Glutamatergic neuron (in vitro differentiated cells): ENCODE measurements at places on chromosomes 3 and 15.

- DNase-seq = no peak
Measured at GRCh38 chr15:69559440-69560190, 107.0 kb downstream of the RPLP1 start.

- DNase-seq = no peak
Measured at GRCh38 chr15:91541286-91541685, 312.2 kb upstream of the SLCO3A1 start.

- no peak for DNase-seq
Measured at GRCh38 chr3:175149675-175150074, 290.5 kb downstream of the NAALADL2 start.

GRCh38 chr15:81211376-81211775, 14.7 kb downstream of the IL16 start:
- DNase-seq = no peak

- peak; percentile 62 for DNase-seq
Measured at GRCh38 chr15:92683511-92683834, 27.9 kb upstream of the FAM174B start.

GRCh38 chr3:170869645-170870593, at the start of gene RPL22L1:
RPL22L1 (minus strand) TSS chr3:170870195; CDS start chr3:170870167, 28 bp downstream.
- DNase-seq = peak; percentile 93

DNA sequence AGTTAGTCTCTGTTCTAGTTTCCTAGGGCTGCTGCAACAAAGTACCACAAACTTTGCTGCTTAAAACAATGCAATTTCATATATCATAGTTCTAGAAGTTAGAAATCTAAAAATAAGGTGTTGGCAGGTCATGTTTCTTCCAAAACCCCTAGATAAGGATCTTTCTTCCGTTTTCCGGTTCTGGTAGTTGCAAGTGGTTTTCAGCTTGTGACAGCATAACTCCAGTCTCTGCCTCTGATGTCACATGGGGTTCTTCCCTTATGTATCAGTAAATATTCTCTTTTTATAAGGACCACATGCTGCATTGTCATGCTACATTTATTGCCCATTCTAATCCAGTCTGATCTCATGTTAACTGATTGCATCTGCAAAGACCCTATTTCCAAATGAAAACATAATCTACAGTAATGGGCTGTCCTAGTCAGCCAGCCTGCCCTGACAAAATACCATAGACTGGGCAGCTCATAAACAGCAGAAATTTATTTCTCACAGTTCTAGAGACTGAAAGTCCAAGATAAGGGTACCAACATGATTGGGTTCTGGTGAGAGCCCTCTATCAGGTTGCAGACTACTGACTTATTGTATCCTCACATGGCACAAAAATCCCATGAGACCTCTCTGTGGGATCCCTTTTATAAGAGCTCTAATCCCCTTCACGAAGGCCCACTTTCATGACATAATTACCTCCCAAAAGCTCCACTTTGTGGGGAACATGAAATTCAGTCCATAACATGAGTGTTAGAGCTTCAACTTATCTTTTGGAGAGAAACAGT, 642.0 kb upstream of the NAALADL2 start:
- DNase-seq = no peak

DNA sequence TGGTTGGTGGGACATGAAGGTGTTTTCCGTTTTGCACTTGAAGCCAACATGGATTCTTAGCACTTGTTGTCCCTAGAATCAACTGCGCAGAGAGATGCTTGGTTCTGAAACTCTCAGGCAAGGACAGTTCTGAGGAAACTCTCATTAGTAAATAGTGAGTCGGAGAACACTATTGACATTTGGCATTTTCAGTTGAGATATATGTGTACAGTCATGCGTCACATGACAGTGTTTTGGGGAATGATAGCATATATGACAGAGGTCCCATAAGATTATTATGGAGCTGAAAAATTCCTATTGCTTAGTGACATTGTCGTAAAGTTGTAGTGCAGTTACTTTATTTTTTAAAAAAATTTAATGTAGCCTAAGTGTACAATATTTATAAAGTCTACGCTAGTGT, 5.8 kb downstream of the APBA2 start:
- no peak for DNase-seq

GRCh38 chr3:177447938-177448337, 250.7 kb upstream of the TBL1XR1 start:
- no peak for DNase-seq

DNA sequence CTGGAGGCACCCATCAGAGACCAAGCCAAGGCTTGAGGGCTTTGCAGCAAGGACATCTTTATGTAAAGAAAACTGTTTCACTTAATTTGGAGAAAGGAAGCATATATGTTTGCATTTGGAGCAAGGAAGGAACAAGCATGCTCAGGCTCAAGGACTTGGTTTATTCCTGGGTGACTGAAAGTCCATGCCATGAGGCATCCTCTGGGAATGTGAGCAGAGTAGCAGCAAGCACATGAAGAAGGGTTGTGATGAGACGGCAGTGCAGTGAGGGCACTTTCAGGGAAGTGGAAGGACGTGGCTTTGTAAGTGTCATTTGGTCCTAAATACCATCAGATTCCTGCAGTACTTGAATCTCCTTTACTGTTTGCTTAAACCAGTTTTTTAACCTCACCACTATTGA, 26.8 kb downstream of the POLG start:
- no peak for DNase-seq

GRCh38 chr3:186825294-186825821, 17.2 kb upstream of the ADIPOQ start:
- peak; percentile 56 for DNase-seq

GRCh38 chr3:142858043-142858442, 30.8 kb downstream of the PCOLCE2 start:
- DNase-seq = no peak

- DNase-seq = no peak
Measured at GRCh38 chr3:5013021-5013906, 34.0 kb downstream of the BHLHE40 start.

DNA sequence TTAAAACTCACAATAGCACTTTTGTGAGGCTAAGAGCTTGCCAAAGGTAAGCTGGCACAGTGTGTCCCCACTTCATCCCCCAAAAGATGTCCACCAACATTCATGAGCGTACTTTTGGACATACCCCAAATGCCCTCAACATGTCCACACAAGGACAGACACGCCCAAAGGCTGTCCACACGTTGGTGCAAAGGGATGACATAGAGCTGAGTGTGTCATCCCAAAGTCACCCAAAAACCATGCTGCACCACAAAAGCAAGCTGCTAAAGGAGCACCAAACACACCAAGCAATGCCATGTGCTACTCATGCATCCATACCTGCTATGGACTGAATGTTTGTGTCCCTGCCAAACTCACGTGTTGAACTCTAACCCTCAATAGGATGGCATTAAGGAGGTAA, 57.9 kb downstream of the KLF13 start:
- DNase-seq = no peak

- DNase-seq = peak; percentile 97
Measured at GRCh38 chr15:81914734-81915256, 131.0 kb downstream of the MEX3B start.

DNA sequence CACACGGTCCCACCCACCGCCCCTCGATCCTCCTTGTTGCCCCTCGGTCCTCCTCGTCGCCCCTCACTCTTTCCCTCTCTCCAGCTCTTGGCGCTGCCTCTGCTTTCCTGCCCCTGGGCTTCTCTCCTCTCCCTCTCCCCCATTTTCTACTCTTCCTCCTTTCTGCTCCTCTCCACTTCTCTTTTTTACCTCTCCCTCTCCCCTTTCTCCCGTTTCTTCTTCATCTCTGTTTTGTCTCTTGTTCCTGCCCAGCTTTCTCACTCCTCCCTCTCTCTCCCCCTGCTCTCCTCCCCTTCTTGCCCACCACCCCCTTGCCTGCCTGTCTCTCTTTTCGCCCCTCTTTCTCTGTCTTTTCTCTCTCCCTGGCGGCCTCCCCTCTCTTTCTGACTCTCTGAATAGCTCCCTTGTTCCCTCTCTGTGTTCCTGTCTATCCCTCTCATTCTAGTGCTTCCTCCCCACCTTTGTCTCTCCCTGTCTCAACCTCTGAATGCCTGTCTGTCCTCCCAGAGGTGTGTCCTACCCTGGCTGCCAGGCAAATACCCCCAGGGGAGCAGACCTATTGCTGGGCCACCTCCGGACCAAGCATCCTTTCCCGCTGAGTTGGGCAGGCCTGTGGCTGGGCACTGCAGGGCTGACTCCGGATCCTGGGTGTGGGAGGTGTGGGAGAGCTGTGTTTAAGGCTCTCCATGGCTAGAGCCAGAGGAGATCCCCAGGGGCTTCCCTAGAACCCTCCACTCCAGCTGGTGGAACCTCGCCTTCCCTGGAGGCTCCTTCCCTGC, 41.0 kb downstream of the EPHB3 start:
- DNase-seq = no peak

GRCh38 chr3:140500473-140500872, 177.4 kb upstream of the TRIM42 start:
- DNase-seq = no peak

- DNase-seq = no peak
Measured at GRCh38 chr3:147415286-147415685, 6.1 kb downstream of the ZIC1 start.

DNA sequence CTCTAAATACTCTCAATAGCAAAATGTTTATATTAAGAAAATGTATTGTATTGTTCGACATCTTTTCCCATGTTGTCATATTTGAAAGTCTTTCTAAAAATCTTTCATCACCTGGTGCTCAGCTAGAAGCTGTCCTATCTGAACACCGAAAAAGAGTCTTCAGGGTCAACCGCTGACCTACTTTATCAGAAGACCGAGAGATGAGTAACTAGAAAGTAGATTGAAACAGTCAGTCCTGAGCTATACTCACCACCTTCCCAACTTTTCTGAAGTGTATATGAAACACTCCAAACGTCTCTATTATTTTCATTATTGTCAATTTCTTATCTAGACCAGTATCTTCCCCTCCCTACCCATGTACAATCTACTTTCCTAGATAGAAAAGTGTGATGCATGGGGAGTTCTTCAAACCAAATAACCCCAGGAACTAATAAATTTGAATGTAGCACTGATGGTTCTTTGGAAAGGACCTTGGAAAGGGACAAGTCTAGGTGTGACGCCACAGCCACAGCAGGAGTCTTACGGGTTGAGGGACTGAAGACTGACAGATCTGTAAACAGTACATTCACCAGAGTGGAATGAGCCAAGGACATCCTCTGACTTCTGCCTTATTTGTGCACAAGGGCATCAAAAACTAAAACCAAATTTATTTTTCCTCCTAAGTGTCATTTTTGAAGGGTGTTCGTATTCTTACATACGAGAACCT, 58.6 kb downstream of the TMOD3 start:
- no peak for DNase-seq

- DNase-seq = no peak
Measured at GRCh38 chr3:30418443-30418842, 188.0 kb upstream of the TGFBR2 start.

DNA sequence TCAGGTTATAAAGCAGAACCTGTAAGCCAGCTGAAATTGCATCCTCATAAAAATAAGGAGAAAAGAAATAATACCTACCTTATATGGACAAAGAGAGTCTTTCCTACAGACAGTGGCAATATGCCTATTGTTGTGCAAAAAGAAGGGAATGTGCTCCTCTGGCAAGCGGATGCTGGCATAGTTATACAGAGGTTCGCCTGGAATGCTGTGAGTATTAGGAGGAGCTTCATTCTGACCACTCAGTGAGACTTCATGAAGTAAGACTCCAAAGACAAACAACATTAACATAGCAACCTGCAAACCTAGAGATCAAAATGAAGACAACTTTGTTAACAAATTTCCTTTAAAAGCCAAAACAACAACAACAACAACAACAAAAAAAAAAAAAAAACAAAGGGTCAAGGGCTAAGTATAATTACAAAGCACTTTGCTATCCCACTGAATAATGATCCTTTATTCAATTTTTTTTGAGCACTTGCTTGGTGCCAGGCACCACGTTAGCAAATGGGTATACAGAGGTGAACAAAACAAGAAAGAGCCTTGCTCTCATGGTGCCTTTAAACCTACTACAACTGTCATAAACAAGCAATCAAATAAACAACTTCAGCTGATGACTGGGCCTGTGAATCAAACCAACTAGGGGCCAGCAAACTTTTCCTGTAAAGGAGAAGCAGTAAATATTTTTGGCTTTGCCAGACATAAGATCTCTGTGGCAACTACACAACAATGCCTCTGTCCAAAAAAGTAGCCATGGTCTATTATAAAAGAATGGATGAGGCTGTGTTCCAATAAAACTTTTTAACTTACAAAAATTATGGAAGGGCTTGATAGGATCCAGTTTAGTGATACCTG, 3.7 kb downstream of the EOGT start:
- no peak for DNase-seq

DNA sequence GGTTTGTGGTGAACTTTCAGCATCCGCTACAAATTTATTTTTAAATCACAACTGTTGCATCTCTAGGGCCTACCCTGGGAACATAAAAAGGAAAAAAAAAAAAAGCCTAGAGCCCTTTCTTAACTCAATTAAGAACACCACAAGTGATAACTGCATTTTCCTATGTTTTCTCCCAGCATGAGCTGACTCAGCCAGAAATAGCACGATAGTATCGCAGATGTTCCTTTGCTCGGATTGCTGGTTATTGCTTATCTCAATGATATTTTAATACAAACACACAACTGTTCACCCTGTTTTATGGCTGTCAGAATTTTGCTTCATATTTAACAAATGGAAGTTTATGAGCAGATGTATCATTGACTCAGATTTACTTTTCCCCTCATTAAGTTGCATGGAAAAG, 251.8 kb upstream of the SUCLG2 start:
- DNase-seq = no peak

GRCh38 chr15:62765916-62766315, 276.6 kb upstream of the TPM1 start:
- no peak for DNase-seq

DNA sequence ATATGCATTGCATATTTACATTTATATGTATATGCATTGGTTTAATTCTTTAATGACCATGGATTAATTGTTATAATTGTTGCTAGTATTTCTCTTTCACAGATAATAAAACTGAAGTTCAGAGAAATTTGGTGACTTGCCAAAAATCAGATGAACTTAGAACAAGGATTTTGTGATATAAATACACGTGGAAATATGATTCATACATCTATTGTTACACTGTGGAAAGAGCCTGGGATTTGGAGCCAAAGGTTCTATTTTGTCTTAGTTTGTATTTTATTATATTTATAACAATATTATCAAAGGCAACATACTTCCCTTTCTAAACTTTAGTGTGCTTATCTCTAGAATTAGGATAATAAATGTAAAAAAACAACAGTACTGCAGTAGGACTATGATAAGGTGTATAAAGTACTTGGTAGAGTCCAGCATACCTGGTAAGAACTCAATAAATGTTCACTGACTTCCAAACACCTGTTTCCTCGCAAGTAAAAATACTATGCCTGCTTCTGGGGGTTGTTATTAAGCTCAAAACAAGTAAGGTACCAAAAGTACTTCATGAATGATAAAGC, 342.9 kb downstream of the THSD4 start:
- DNase-seq = no peak
